ENCODE measurements at places on chromosomes 5 and 9. TPM values are rescaled to one million over a fixed set of nuclear protein-coding genes. Genes with fewer than 3 reads are reported as not detected.
A peak's percentile ranks its signal among the peaks of the same experiment; 100 is the strongest.

- peak; percentile 61 for DNase-seq
These were observed at the start of gene FBXO10 for GRCh38 chr9:37575921-37576721. TSS of gene FBXO10 (minus strand) at chr9:37576380. CDS start at chr9:37541768, 34,612 bp downstream.

- no peak for DNase-seq
These were observed 1683.2 kb downstream of the MAT2B start for GRCh38 chr5:165188556-165189175.

GRCh38 chr9:132970324-132971062 is 8.0 kb upstream of the GFI1B start:
- no peak for DNase-seq

DNA sequence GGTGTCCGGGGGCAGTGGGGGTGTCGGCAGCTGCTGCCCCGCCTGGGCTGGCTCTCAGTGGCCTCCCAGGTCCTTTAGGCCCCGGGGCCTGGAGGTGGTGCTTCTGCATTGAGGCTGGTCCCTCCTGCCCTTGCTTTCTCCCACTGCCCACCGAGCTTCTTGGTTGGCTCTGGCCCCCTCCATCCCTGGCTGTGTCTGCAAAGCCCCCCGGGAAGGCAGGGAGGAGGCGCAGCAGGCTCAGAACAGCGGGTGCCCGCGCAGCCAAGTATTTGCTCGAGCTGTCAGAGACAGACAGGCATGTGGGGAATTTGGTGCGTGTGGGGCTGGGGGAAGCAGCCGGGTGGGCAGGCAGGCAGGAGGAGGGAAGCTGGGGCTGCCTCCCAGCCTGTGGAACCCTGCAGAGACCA is 11.5 kb downstream of the CXXC5 start:
- no peak for DNase-seq

DNA sequence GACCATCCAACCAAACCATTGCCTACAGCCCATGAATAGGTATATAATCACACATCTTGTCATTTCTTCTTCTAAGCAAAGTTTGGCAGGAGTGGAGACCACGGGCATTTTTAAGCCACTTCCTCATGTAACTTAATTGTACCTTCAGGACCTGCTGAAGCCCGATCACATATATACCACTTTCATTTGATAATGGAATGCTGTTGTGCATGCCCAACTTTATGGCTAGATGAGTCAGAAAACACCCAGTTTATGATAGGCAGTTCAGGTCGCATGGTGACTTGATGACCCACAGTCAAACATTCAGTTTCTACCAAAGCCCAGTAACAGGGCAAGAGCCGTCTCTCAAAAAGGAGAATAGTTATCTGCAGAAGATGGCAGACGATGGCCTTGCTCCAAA is 2295.0 kb upstream of the ACO1 start:
- DNase-seq: no peak

DNA sequence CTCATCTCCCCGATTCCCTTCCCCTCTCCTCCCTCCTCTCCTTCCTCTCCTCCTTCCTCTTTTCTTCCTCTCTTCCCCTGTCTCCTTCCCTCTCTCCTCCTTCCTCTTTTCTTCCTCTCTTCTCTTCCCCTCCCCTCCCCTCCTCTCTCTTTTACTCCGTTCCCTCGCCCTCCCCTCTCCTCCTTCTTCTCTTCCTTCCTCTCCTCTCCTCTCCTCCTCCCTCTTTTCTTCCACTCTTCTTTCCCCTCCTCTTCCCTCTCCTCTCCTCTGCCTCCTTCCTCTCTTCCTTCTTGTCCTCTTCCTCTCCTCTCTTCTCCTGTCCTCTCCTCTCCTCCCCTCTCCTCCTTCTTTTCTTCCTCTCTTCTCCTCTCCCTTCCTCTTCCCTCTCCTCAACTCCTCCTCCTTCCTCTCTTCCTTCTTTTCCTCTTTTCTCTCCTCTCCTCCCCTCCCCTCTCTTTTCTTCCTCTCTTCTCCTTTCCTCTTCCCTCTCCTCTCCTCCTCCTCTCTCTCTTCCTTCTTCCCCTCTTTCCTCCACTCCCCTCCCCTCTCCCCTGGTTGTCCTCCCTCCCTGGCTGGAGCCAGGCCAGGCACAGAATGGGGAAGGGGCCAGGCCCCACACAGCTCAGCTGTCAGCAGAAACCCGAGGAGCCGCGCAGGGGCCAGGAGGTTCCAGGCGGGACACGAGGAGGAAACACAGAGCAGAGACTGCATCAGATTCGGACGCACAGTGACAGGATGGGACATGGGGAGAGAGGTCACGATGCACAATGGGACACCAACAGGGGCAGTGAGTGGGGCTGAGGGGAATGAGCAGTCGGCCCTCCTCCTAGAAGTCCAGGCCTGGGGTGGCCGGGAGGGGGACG is 48.0 kb downstream of the CAMK2A start:
- no peak for DNase-seq

DNA sequence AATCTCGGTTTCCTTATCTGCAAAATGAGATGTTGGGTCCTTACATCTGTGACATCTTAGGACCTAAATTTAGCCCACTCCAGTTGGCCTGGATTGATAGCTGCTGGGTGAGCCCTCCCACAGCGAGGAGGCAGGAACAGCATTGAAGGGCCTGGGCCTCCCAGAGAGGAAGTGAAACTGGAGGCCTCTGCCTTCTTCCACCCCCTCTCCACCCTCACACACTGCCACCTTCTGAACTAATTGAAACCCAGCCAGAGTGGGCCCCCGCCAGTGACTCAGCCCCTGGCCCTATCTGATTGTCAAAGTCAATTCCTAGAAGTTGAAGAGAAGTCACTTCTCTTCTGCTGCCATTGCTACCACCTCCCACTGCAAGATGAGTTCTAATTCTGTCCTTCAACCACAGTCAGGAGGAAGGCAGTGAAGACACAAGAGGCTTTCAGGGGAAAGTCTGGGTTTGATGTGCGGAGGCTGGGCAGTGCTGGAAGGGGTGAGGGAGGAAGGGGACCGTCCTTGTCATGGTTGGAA is 55.2 kb upstream of the NEK6 start:
- no peak for DNase-seq

GRCh38 chr5:115588640-115589039 is 13.6 kb downstream of the TICAM2 start:
- no peak for DNase-seq

- DNase-seq: peak; percentile 32
These were observed 97.0 kb upstream of the NIPAL4 start for GRCh38 chr5:157362982-157363381.

- DNase-seq: no peak
These were observed 164.3 kb upstream of the BRINP1 start for GRCh38 chr9:119533504-119533903.

DNA sequence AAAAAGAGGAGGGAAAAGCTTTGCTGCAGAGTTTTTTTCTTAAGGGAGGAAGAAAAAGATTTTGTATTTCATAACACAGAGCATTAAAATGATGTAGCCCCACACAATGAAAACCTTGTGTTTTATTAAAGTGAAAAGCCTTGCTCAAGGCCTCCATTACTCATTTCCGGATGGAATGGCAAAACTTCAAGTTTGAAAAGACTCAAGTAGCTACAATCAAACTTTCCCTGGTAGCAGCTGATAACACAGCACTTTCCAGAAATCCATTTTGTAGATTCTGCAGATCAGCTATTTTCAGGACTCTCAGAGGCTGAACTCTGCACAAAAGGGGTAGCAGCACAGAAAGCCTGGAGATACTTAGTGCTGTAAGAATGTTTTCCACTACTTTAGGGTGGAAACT is 374.8 kb downstream of the NFIB start:
- no peak for DNase-seq

GRCh38 chr5:135205632-135206349 is 171.8 kb upstream of the PITX1 start:
- DNase-seq: peak; percentile 48

DNA sequence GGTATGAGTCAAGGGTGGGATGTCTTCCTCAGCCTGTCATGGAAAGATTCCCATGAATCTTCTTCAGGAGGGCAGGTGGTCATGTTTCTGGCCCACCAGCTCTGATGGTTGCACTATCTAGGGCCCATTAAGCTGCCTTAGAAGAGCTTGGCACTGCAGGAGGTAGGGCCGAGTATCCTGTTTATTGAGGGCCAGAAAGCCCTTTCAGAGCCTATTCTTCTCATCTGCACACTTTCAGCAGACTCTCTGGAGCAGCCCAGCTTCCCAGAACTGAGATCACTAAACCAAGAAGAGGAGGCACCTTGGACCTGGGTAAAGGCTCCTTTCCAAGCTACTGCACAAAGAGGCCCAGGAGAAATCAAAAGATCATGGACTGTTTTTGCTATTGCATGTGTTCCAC is 146.5 kb downstream of the MTX3 start:
- peak; percentile 18 for DNase-seq

- DNase-seq: no peak
These were observed 58.3 kb downstream of the SLC44A1 start for GRCh38 chr9:105302728-105303127.

GRCh38 chr9:128203707-128204551 is 750 bp downstream of the DNM1 start:
- DNase-seq: peak; percentile 68

DNA sequence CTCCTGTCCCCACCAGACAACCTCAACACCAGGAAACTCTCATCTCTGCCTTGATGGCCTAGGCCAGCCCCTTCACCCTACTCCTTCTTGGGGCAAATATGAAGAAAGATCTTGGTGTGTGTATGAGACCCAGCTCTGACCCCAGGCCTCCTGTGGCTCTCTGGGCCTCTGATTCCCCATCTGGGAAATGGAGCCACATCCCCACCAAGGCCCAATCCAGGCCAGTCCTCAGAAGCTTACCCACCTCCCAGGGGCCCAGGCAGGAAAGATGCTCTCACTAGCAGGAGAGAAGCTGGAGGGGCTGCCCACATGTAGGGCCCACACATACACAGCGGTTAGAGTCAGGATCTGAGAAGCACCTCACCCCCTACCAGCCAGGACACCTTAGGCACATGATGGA is 38.9 kb downstream of the BICD2 start:
- peak; percentile 38 for DNase-seq

- DNase-seq: no peak
These were observed 142.9 kb upstream of the GRIA1 start for GRCh38 chr5:153347611-153348010.

- no peak for DNase-seq
These were observed 62.0 kb downstream of the SLC27A6 start for GRCh38 chr5:129027260-129027659.

DNA sequence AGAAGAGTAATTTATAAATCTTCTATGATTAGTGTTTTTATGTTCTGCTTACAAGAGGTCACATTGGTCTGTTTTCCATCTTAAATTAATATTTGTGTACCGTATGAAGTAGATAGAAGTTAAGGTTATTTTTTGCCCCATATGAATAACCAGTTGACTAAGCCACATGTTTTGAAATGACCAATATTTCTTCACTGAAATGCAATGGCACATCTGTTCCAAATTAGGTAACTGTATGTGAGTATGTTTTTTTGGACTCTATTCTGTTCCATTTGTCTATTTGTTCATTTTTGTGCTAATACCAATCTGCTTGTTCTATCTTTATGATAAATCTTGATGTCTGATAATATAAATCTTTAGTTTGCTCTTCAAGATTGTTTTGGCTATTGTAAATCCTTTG is 17.7 kb downstream of the JAK2 start:
- DNase-seq: no peak

- DNase-seq: no peak
These were observed 97.5 kb downstream of the PIP5K1B start for GRCh38 chr9:68802525-68803015.

- DNase-seq: no peak
These were observed 58.0 kb upstream of the RETREG1 start for GRCh38 chr5:16674750-16675149.

DNA sequence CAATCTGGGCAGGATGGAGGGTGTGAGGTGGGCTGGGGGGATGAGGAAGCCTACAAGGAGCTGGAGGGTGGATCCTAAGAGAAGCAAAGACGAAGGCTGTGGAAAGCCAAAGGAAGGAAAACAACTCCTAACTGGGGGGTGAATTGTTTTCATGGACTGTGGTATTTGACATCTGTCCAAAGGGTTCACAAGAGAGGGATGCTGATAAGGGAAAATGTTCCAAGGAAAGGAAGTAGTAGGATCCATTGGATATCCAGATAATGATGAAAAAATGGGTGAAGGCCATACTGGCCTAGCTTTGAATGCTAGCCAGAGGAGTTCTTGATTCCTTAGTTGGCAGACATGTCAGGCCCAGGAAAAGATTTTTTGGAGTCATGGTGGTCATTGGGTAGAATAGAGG is 51.8 kb upstream of the FOXI1 start:
- no peak for DNase-seq

The CHMP5 gene
- 44.0 TPM for total RNA-seq

The MARCHF3 gene
- total RNA-seq: 19.7 TPM

The ANKDD1B gene
- not detected for total RNA-seq

The SLCO4C1 gene
- 0.08 TPM for total RNA-seq

The ADAMTS12 gene
- total RNA-seq: 1.7 TPM

The C9orf50 gene
- not detected for total RNA-seq

The SPINK7 gene
- not detected for total RNA-seq

The PTPN3 gene
- total RNA-seq: 7.9 TPM

The PTAR1 gene
- total RNA-seq: 32.1 TPM

The SOX30 gene
- not detected for total RNA-seq

The PIP5KL1 gene
- not detected for total RNA-seq

The ORM2 gene
- total RNA-seq: not detected

The SH3TC2 gene
- 13.1 TPM for total RNA-seq

The ADAMTS2 gene
- 13.6 TPM for total RNA-seq

Measured in right atrium auricular region (tissue), 2 donors.